ENCODE measurements at places on chromosomes 1 and 21. TPM values are rescaled to one million over a fixed set of nuclear protein-coding genes. Genes with fewer than 3 reads are reported as not detected.

CLDN14 gene
- 0.27 TPM for total RNA-seq

WDR4 gene
- 11.9 TPM for total RNA-seq

TAS1R1 gene
- total RNA-seq: not detected

ACTL8 gene
- not detected for total RNA-seq

LIN9 gene
- 11.4 TPM for total RNA-seq

ID3 gene
- 51.8 TPM for total RNA-seq

EPS15 gene
- 108 TPM for total RNA-seq

PEX11B gene
- total RNA-seq: 33.4 TPM

TRIM46 gene
- total RNA-seq: 5.2 TPM

LRRC38 gene
- total RNA-seq: not detected

HOOK1 gene
- not detected for total RNA-seq

ASAP3 gene
- total RNA-seq: 46.9 TPM

CRP gene
- not detected for total RNA-seq

C1orf141 gene
- 0.65 TPM for total RNA-seq

NGF gene
- 20.2 TPM for total RNA-seq

NT5C1A gene
- total RNA-seq: not detected

EPS8L3 gene
- total RNA-seq: not detected

CLCA1 gene
- total RNA-seq: not detected

CFAP141 gene
- total RNA-seq: not detected

PDC gene
- total RNA-seq: 0.27 TPM

PLA2G2F gene
- not detected for total RNA-seq

LCE6A gene
- not detected for total RNA-seq

NTNG1 gene
- 2.0 TPM for total RNA-seq

AZIN2 gene
- 8.1 TPM for total RNA-seq

RAB7B gene
- total RNA-seq: 7.4 TPM

MAPKAPK2 gene
- 31.0 TPM for total RNA-seq

OXCT2 gene
- 0.99 TPM for total RNA-seq

DRAXIN gene
- 2.4 TPM for total RNA-seq

NR5A2 gene
- total RNA-seq: 11.5 TPM

MRPL20 gene
- total RNA-seq: 123 TPM

FAM3B gene
- not detected for total RNA-seq

TRIM67 gene
- total RNA-seq: not detected

CLCA4 gene
- total RNA-seq: not detected

PRRX1 gene
- total RNA-seq: 679 TPM

ITLN2 gene
- 3.8 TPM for total RNA-seq

SH3D21 gene
- 5.2 TPM for total RNA-seq

INSRR gene
- total RNA-seq: not detected

HPCAL4 gene
- total RNA-seq: under 0.01 TPM

NFASC gene
- total RNA-seq: 25.9 TPM

CYP4Z1 gene
- not detected for total RNA-seq

E2F2 gene
- 5.6 TPM for total RNA-seq

TDRKH gene
- total RNA-seq: 2.1 TPM

SAMD11 gene
- total RNA-seq: 1.6 TPM

POU3F1 gene
- not detected for total RNA-seq

PANK4 gene
- total RNA-seq: 22.8 TPM

PRDM16 gene
- 11.3 TPM for total RNA-seq

OR10X1 gene
- not detected for total RNA-seq

NCF2 gene
- 0.74 TPM for total RNA-seq

FCRL6 gene
- not detected for total RNA-seq

NMNAT2 gene
- 0.49 TPM for total RNA-seq
